ENCODE measurements at places on chromosomes 4 and X. TPM values are rescaled to one million over a fixed set of nuclear protein-coding genes. Genes with fewer than 3 reads are reported as not detected.

The RRH gene
- total RNA-seq = 0.16 TPM

DNA sequence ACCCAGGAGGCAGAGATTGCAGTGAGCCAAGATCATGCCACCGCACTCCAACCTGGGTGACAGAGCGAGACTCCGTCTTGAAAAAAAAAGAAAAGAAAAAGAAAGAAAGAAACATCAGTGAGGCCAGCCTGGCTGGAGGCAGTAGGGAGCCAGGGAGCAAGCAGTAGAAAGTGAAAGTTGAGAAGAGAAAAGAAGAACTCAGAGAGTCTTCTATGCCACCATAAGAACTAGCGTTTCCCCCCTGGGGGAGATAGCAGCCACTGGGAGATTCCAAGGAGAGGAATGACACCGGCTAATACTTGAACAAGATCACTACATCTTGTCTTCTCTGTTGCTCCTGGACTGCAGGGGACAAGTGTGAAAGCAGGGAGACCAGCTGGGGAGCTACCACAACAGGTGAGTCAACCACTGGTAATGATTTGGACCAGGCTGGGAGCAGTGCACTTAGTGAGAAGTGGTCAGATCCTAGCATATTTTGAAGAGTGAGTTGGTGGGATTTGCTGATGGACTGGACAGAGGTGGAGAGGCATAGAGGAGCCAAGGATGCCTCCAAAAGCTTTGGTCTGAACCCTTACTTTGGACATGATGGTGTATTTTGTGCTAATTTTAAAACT lies 33.4 kb downstream of the SLC2A9 start:
- H3K4me1 ChIP-seq = no peaks in the 10 kb centered on the region
- DNase-seq = peak; percentile 12
- peaks cover 26% of the 10 kb centered on the region for H3K27me3 ChIP-seq
- no peaks in the 10 kb centered on the region for H3K36me3 ChIP-seq
- H3K27ac ChIP-seq = no peak overlapping the region

The DDIT4L gene
- total RNA-seq = 10.8 TPM

The BRCC3 gene
- total RNA-seq = 18.1 TPM

The RASSF6 gene
- total RNA-seq = 6.2 TPM

GRCh38 chrX:153533091-153533490 lies 15.6 kb downstream of the ATP2B3 start:
- no peaks in the 10 kb centered on the region for H3K36me3 ChIP-seq
- H3K4me1 ChIP-seq = no peaks in the 10 kb centered on the region

DNA sequence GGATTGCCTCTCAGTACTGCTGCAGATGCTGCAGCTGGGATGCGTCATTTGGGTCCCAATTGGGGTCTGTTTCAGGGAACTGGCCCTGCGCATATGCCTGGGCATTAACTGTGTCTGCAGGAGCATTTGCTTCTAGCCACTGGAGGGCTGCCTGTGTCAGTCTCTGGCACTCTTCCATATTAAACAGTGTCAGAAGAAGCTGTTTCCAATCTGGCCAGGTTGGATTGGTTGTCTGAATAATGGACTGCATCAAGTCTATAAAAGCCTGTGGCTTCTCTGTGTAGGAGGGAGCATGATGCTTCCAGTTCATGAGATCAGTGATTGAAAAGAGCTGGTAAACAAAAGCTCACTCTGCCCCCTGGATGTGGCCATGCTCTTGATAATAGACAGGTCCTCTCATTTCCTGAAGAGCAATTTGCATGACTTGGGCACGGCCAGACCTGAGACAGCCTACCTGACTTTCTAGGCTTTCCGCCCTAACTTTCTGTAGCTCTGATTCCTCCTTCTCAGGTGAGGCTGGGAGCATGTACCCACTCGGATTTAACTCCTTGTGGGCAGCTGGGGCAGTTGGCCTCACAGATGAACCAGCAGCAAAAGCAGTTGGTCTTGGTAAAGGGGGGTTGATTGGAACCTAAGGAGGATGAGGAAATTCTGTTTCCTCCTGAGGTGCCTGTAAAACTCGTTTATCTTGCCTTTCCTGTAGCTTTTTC lies 29.2 kb downstream of the SULT1E1 start:
- no peaks in the 10 kb centered on the region for H3K36me3 ChIP-seq
- no peak overlapping the region for H3K27ac ChIP-seq
- peak; percentile 66 for DNase-seq
- peak overlapping the region; percentile 23 for H3K4me3 ChIP-seq
- peaks cover 24% of the 10 kb centered on the region for H3K4me1 ChIP-seq

GRCh38 chr4:155208258-155209054 lies at the start of gene NPY2R:
Gene NPY2R (plus strand): TSS chr4:155208636. CDS start chr4:155213940, 5,304 bp downstream.
- peak; percentile 91 for DNase-seq
- no peaks in the 10 kb centered on the region for H3K36me3 ChIP-seq
- peaks cover 57% of the 10 kb centered on the region for H3K27me3 ChIP-seq
- H3K27ac ChIP-seq = no peak within 1 kb of the TSS
- peak within 1 kb of the TSS; percentile 85 for H3K4me3 ChIP-seq

- H3K27ac ChIP-seq = no peak overlapping the region
- no peak for DNase-seq
- H3K4me1 ChIP-seq = no peaks in the 10 kb centered on the region
- H3K27me3 ChIP-seq = no peaks in the 10 kb centered on the region
- H3K4me3 ChIP-seq = no peak overlapping the region
Measured at GRCh38 chr4:42410446-42410845, 13.2 kb downstream of the SHISA3 start.

- H3K4me1 ChIP-seq = no peaks in the 10 kb centered on the region
- no peak for DNase-seq
- H3K27me3 ChIP-seq = no peaks in the 10 kb centered on the region
- no peaks in the 10 kb centered on the region for H3K36me3 ChIP-seq
Measured at GRCh38 chrX:8036914-8037313, 109.7 kb upstream of the PNPLA4 start.

DNA sequence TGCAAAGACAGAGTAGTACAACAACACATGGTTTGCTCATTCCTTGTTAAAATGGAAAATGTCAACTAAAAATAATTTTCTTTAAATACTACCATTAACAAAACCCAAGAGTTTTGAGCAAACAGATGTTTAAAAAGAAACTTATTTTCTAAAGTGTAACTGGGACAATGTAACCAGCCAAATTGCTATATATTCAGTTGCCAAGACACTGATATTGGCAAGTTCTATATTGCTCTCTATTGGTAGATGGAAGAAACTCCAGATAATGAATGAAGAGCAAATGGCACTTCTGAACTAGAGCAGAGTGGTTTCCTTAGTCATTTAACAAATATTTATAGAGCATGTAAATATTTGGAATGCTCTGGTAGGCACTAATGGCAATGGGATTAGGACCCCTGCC lies 966.2 kb downstream of the RPA4 start:
- no peak overlapping the region for H3K27ac ChIP-seq
- DNase-seq = no peak
- H3K27me3 ChIP-seq = no peaks in the 10 kb centered on the region
- no peaks in the 10 kb centered on the region for H3K4me1 ChIP-seq
- H3K4me3 ChIP-seq = no peak overlapping the region
- no peaks in the 10 kb centered on the region for H3K36me3 ChIP-seq

The ATP2B3 gene
- 0.07 TPM for total RNA-seq
